Aorta (tissue), 5 donors: ENCODE measurements at places on chromosomes 11 and 22.

- no peak overlapping the region for H3K27ac ChIP-seq
- H3K36me3 ChIP-seq: peaks cover 3% of the 10 kb centered on the region
- no peak for DNase-seq
- H3K27me3 ChIP-seq: no peaks in the 10 kb centered on the region
- no peaks in the 10 kb centered on the region for H3K4me1 ChIP-seq
Measured at GRCh38 chr22:40332319-40332781, 13.9 kb upstream of the ADSL start.

GRCh38 chr22:38989466-38989865 is 7.3 kb downstream of the APOBEC3B start:
- H3K4me1 ChIP-seq: no peaks in the 10 kb centered on the region
- H3K4me3 ChIP-seq: no peak overlapping the region
- H3K36me3 ChIP-seq: no peaks in the 10 kb centered on the region
- DNase-seq: no peak
- H3K27me3 ChIP-seq: no peaks in the 10 kb centered on the region

DNA sequence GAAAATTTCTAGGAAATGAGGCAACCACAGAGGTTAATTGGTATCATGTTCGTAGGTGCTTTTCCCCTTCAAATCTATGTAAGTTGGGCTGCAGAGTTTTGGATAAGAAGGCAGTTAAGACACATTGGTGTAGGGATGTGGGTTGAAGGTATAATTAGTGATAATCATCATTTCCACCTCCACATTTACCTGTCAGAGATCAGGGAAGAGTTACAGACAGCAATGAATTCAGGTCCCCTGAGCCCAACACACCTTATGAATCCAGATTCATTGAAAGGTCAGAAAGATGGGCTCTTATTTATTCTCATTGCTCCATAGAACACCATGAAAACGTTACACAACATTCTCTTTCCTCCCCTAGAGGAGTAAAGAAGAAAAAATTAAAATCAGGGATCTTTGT is 308.7 kb downstream of the C11orf87 start:
- no peaks in the 10 kb centered on the region for H3K36me3 ChIP-seq
- H3K4me3 ChIP-seq: no peak overlapping the region
- DNase-seq: no peak
- no peak overlapping the region for H3K27ac ChIP-seq
- H3K4me1 ChIP-seq: no peaks in the 10 kb centered on the region
- no peaks in the 10 kb centered on the region for H3K27me3 ChIP-seq

DNA sequence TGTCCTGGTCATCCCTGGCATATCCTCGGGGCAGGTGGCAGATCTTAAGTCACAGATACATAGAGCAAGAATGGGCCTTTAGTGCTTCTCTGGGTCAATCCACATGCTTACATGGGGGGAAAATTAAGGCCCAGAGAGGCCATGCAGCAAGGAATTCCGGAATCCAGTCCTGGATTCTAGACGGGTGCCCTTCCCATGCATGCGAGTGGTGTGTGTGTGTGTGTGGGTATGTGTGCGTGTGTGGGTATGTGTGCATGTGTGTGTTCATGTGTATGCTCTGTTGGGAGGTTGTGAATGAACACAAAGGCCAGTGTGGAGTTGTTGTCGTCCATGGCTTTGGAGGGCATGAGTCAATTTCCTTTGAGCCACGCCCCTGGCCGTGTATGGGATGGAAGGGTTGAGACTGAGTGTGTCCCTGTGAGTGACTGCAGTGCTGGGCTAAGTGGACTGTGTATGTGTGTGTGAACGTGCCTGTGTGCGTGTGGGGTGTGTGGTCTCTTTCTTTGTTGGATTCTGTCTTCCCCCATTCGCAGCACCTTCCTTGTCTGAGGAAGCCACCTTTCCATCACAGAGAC is 33.4 kb upstream of the EIF3D start:
- no peaks in the 10 kb centered on the region for H3K36me3 ChIP-seq
- H3K4me1 ChIP-seq: no peaks in the 10 kb centered on the region
- H3K27ac ChIP-seq: no peak overlapping the region
- no peak overlapping the region for H3K4me3 ChIP-seq

- H3K4me1 ChIP-seq: no peaks in the 10 kb centered on the region
- no peak for DNase-seq
- H3K27ac ChIP-seq: no peak overlapping the region
- no peaks in the 10 kb centered on the region for H3K36me3 ChIP-seq
- H3K27me3 ChIP-seq: no peaks in the 10 kb centered on the region
- H3K4me3 ChIP-seq: no peak overlapping the region
Measured at GRCh38 chr22:45210991-45211390, 29.7 kb downstream of the KIAA0930 start.

DNA sequence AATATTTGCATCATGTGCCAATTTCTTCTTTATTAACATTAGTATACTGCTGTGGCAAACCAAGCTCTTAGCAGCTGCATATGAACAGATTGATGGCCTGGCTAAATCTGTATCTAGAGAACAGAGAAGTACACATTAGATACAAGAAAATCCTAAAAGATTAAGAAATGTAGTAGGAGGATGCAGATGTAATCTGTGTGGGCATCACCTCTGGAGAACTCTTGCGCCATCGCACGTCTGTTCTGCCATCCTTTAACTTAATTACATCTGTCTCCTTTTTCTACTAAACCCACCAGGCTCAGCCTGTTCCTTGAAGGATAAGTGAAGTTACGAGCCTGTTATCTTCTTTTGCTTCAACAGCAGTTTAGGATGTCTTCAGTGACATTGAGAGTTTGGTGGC is 196.4 kb upstream of the PITPNB start:
- no peaks in the 10 kb centered on the region for H3K27me3 ChIP-seq
- peaks cover 3% of the 10 kb centered on the region for H3K4me1 ChIP-seq
- H3K4me3 ChIP-seq: no peak overlapping the region

- DNase-seq: no peak
- H3K27me3 ChIP-seq: no peaks in the 10 kb centered on the region
- no peaks in the 10 kb centered on the region for H3K4me1 ChIP-seq
- H3K4me3 ChIP-seq: no peak overlapping the region
Measured at GRCh38 chr11:124627546-124627945, 4.9 kb downstream of the TBRG1 start.

GRCh38 chr11:1468473-1469066 is 18.0 kb downstream of the MOB2 start:
- no peak for DNase-seq
- no peak overlapping the region for H3K4me3 ChIP-seq
- H3K27me3 ChIP-seq: no peaks in the 10 kb centered on the region
- peaks cover 11% of the 10 kb centered on the region for H3K36me3 ChIP-seq
- H3K4me1 ChIP-seq: no peaks in the 10 kb centered on the region
- no peak overlapping the region for H3K27ac ChIP-seq

DNA sequence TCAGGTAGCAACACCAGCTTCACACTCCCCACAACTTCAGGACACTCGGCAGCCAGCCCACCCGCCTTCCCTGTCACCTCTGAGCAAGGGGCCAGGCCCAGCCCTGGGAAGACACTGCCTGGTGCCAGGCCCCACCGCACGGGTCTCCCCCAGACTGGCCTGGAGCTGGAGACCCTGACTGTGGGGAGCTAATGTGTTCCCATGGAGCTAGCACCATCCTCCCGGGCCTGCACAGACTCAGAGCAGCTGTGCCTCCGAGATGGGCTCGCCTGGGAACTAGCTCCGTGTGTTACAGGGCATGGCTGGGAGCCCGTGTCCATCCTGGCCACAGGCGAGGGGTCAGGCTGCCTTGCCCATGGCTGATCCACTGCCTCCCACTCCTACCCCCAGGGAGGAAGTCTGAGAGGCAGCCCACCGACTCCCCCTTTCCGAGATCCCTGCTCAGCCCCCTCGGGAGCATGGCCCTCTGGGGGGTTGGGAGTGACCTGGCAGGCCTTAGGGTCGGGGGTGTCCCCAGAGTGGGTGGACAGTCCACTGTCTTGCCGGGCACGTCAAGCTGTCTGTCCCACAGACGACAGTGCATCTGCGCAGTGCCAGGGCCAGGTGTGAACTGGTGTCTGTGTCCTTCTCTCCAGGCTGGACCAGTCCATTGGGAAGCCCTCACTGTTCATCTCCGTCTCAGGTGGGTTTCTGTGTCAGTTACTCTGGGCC is 76.7 kb upstream of the KCNQ1OT1 start:
- H3K27me3 ChIP-seq: no peaks in the 10 kb centered on the region
- H3K4me3 ChIP-seq: no peak overlapping the region
- H3K4me1 ChIP-seq: no peaks in the 10 kb centered on the region
- no peak overlapping the region for H3K27ac ChIP-seq

GRCh38 chr11:3106736-3107524 is 49.7 kb upstream of the CARS1 start:
- no peak overlapping the region for H3K4me3 ChIP-seq
- H3K36me3 ChIP-seq: peaks cover 11% of the 10 kb centered on the region

GRCh38 chr11:46378811-46379481 is 2.5 kb upstream of the MDK start:
- no peaks in the 10 kb centered on the region for H3K27me3 ChIP-seq
- H3K4me1 ChIP-seq: no peaks in the 10 kb centered on the region
- H3K27ac ChIP-seq: no peak overlapping the region
- DNase-seq: peak; percentile 40

GRCh38 chr11:93099806-93100205 is 98.0 kb downstream of the SLC36A4 start:
- H3K4me3 ChIP-seq: no peak overlapping the region
- no peaks in the 10 kb centered on the region for H3K4me1 ChIP-seq
- H3K36me3 ChIP-seq: no peaks in the 10 kb centered on the region
- no peaks in the 10 kb centered on the region for H3K27me3 ChIP-seq
- no peak for DNase-seq

- H3K27me3 ChIP-seq: no peaks in the 10 kb centered on the region
- H3K4me3 ChIP-seq: no peak overlapping the region
- H3K27ac ChIP-seq: no peak overlapping the region
- no peak for DNase-seq
Measured at GRCh38 chr11:67264877-67265632, 1.2 kb upstream of the GRK2 start.

DNA sequence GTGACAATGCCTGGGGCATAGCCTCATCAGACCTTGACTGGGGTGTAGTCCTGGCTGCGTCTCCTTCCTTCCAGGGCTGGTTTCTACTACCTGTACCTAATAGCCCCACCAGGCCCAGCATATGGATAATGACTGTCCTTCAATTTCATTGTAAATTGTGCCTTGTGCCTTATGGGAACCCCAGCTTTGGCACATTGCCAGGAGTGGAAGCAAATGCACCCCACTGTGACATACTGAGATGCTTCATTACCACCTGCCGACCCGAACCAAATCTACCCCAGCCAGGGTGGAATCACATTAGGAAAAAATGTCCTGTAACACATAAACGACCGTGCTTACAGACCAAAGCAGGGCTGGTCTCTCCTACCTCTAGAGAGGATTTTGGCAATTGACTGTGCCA is 7.3 kb downstream of the TOP3B start:
- no peaks in the 10 kb centered on the region for H3K27me3 ChIP-seq
- H3K4me1 ChIP-seq: no peaks in the 10 kb centered on the region
- no peaks in the 10 kb centered on the region for H3K36me3 ChIP-seq
- no peak for DNase-seq
- no peak overlapping the region for H3K27ac ChIP-seq
- H3K4me3 ChIP-seq: no peak overlapping the region

DNA sequence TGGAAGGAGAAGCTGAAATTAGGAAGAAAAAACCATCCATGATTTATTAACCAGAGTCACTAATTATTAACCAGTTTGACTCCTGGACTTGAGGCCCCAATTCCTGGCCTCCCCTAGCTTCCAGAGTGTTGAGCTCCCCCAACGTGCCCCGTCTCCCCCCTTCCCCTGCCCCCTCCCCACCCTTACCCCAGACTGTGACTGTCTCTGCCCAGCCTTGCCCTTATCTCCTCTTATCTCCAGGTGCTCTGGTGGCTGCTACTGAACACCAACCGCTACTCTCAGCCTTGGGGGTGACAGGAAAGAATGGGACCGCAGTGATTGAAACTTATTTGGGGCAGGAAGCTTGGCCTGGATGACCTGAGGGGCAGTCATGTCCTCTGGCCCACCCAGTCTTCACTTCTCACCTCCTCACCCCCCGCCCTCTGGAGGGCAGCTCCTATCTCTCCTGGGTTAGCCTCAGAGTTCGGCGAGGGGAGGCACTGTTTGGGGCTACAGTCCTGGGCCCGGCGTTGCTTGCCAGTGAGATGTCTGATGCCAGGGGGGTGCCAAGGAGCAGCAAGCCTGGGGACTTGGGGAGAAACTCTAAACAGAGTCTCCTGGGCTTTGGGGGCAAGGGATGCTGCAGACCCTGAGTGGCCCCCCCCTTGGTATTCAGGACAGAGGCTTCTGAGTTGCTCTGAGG is 15.5 kb downstream of the NECTIN1 start:
- no peaks in the 10 kb centered on the region for H3K4me1 ChIP-seq
- no peaks in the 10 kb centered on the region for H3K27me3 ChIP-seq
- no peak overlapping the region for H3K4me3 ChIP-seq
- no peak overlapping the region for H3K27ac ChIP-seq
- DNase-seq: no peak
- no peaks in the 10 kb centered on the region for H3K36me3 ChIP-seq

- no peak overlapping the region for H3K27ac ChIP-seq
- H3K27me3 ChIP-seq: no peaks in the 10 kb centered on the region
- H3K4me3 ChIP-seq: no peak overlapping the region
- H3K4me1 ChIP-seq: peaks cover 2% of the 10 kb centered on the region
- no peak for DNase-seq
- H3K36me3 ChIP-seq: no peaks in the 10 kb centered on the region
Measured at GRCh38 chr11:27524155-27524554, 17.6 kb upstream of the LIN7C start.

- H3K36me3 ChIP-seq: no peaks in the 10 kb centered on the region
- no peak overlapping the region for H3K4me3 ChIP-seq
- no peaks in the 10 kb centered on the region for H3K4me1 ChIP-seq
- H3K27me3 ChIP-seq: no peaks in the 10 kb centered on the region
- no peak overlapping the region for H3K27ac ChIP-seq
- DNase-seq: no peak
Measured at GRCh38 chr11:133898770-133899115, 53.4 kb upstream of the SPATA19 start.

DNA sequence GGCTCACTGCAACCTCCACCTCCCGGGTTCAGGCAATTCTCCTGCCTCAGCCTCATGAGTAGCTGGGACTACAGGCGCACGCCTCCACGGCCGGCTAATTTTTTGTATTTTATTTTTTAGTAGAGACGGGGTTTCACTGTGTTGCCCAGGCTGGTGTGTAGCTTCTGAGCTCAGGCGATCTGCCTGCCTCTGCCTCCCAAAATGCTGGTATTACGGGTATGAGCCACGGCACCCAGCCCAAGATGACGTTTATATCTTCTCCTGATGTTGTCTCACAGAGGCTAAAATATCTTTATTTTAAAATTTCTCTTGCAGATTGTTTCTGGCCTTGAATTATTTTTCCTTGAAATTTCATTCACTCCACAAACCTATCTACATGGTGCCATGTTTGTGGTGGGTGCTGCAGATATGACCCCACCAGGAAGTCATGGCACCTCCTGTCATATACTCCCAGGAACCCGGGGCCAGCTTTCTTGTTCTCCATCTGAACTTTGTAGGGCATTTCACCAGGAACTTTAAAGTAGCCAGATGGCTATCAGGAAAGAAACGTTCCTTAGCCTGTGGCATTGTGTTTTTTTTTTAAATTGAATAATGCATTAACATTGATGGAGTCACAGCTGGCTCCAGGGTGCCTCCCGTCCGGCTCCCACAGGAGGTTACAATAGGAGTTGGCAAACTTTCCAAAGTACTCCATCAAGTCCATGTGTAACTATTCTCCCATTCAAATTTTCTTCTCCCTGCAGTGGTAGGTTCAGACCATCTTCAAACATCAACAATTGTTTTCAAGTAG is 42.0 kb upstream of the LIPT2 start:
- no peaks in the 10 kb centered on the region for H3K4me1 ChIP-seq
- no peak for DNase-seq
- no peaks in the 10 kb centered on the region for H3K27me3 ChIP-seq
- H3K36me3 ChIP-seq: no peaks in the 10 kb centered on the region
- H3K4me3 ChIP-seq: no peak overlapping the region
- no peak overlapping the region for H3K27ac ChIP-seq
